Naive thymus-derived CD4-positive, alpha-beta T cell (primary cell): ENCODE measurements at places on chromosomes 3 and 15. TPM values are rescaled to one million over a fixed set of nuclear protein-coding genes. Genes with fewer than 3 reads are reported as not detected.
A peak's percentile ranks its signal among the peaks of the same experiment; 100 is the strongest.

Gene KCNMB3
- 0.23 TPM for polyA plus RNA-seq

Gene PLA2G4B
- 0.98 TPM for polyA plus RNA-seq

Gene ASB14
- 0.30 TPM for polyA plus RNA-seq

Gene PODXL2
- 6.5 TPM for polyA plus RNA-seq

Gene SEMA6D
- not detected for polyA plus RNA-seq

Gene CACNA2D2
- polyA plus RNA-seq = 0.38 TPM

Gene DAPK2
- not detected for polyA plus RNA-seq

Gene CYP1A2
- not detected for polyA plus RNA-seq

Gene CD96
- polyA plus RNA-seq = 183 TPM

Gene ERC2
- not detected for polyA plus RNA-seq

Gene LRRC49
- polyA plus RNA-seq = not detected

Gene MRPL46
- polyA plus RNA-seq = 54.4 TPM

Gene RARRES1
- not detected for polyA plus RNA-seq

Gene TMEM158
- not detected for polyA plus RNA-seq

Gene PCSK6
- polyA plus RNA-seq = 0.39 TPM

Gene GPR62
- polyA plus RNA-seq = not detected

Gene DOCK3
- polyA plus RNA-seq = 0.19 TPM

Gene PRSS50
- polyA plus RNA-seq = not detected

Gene GMNC
- not detected for polyA plus RNA-seq

Gene DNAH12
- polyA plus RNA-seq = not detected

Gene RBPMS2
- polyA plus RNA-seq = not detected

Gene TM4SF18
- polyA plus RNA-seq = not detected

DNA sequence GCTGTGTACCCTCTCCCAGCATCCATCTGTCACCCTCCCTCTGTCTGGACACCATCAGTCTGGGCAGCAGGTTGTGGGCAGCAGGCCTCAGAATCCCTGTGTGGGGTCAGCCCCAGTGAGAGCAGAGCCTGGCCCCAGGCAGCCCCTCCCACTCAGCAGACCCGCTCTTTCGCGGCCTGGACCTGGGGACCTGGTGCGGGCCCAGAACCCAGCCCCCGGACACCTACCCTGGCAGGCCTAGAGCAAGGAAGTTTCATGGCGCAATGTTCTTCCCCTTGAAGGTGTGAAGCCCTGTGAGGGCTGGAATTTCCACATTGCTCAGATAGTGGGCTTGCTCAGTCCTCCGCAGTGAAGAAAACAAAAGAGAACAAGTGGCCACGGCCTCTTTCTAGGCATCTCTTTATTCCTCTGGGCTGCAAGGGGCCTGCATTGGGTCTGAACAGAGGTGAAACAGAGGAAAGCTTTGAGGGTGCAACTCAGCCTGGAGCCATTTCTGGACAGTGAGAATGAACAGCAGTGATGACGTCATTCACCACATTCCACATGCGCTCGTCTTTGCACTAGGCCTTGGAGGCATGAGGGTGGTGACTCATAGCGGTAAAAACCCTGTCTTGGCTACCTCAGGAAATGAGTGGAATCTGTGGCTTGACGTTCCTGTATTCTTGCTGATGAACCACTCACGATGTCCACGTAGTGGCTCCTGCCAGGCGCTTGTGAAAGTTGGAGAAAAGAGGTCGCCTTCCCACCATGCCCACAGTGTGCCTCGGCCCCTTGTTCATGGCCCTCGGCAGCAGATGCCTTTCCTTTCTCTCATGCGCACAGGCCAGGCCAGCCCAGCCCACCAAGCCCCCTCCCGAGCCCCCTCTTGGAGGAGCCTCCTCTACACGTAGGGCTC is 66.1 kb downstream of the SLC30A4 start:
- peak; percentile 21 for DNase-seq

- DNase-seq = no peak
These were observed 51.0 kb upstream of the SSR3 start for GRCh38 chr3:156605686-156606605.

- DNase-seq = no peak
These were observed 11.8 kb upstream of the PIAS1 start for GRCh38 chr15:68042156-68042854.

GRCh38 chr3:40185029-40185695 is 124.3 kb upstream of the EIF1B start:
- no peak for DNase-seq

DNA sequence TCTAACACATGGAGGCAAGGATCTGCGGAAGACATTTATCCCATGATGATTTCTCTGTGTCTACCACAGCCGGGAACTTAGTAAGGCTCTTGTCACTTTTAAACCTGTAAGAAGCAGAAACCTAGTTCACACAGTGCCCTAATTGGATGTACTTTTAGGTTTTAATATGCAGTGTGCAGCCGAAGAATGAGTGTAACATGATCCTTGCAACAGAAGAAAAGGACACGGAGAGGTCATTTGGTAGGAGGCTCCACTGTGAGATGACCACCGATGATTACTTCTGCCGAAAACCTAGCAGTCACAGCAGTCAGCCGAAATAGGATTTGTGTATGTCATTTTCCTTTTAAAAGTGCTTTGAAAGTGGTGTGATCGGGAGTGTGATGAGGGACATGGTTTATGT is 6.8 kb downstream of the CACNA1D start:
- DNase-seq = no peak

- DNase-seq = no peak
These were observed 47.4 kb downstream of the ZNF717 start for GRCh38 chr3:75737831-75738493.

DNA sequence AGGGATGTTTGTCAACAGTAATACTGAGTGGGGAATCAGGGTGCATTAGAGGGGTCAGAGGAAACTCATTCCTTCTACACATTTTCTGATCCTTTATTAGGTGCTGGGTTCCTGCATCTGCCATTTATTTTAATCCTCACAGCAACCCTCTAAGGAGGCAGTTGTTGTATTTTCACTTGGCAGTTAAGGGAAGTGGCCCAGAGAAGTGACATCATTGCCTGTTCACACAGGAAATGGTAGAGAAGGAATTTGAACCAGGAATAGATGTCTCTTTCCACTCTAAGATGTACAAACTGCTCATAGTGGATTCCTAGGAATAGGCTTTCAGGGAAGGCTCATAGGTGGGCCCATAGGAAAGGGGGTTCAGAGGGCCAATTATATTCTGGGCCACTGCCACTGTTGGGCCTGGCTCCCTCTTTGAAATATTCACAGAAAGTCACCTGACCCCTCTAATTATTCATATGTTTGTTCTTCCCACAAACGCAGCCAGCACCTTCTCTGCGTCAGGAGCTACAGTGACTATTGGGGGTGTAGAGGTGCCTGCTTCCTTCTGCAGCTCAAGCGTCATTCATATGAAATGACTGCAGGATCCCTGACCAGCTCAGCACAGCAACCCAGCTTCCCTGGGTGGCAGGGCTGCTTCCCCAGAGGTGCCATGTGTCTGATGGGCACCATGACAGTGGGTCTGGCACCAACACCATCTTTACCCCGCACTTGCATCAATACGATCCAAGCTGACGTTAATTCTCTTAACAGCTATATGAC is 163.9 kb upstream of the SMAD3 start:
- DNase-seq = no peak

DNA sequence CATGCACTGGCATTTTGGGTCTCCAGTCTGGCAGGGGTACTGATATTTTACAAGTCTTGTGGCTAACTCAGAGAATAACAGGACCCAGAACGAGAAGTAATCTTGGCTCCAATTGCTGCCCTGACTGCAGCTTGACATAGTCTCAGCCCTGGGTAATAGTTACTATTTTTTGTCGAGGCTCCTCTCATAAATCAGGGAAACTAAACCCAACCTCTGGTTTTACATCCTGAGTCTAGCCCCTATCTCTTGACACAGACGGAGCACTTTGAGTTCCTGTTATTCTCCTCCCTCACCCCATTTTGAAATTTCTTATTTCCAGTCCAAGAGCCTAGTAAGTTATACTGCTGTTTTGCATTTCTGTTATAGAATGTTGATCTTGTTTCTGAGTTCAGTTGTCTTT is 276.1 kb upstream of the GOLIM4 start:
- no peak for DNase-seq

GRCh38 chr3:151299006-151299405 is 17.6 kb downstream of the GPR87 start:
- no peak for DNase-seq

DNA sequence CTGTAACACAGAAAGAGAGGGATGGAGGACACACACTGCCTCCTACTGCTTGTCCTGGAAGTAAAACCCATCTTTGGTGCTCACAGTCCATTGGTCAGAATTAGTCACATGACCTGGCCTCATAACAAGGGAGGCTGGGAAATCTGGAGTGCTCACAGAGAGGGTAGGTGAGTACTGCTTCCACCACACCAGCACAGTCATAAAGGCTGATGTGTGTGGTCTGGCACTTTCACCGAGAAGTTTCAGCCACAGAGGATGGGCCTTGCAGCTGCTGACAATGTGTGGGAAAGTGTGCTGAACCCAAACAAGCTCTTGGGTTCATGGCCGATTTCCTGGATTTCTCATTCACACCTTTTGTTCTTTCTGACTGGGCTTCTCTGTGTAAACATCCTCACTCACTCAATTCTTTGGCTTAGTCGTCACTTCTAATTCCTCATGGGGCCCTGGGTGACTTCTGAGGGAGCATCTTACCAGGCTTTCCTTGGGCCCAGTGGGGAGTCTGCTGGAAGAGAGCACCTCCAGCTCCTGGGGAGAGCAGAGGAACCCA is 100.7 kb downstream of the ASB7 start:
- no peak for DNase-seq

GRCh38 chr15:38882221-38882620 is 317.6 kb upstream of the RASGRP1 start:
- no peak for DNase-seq

DNA sequence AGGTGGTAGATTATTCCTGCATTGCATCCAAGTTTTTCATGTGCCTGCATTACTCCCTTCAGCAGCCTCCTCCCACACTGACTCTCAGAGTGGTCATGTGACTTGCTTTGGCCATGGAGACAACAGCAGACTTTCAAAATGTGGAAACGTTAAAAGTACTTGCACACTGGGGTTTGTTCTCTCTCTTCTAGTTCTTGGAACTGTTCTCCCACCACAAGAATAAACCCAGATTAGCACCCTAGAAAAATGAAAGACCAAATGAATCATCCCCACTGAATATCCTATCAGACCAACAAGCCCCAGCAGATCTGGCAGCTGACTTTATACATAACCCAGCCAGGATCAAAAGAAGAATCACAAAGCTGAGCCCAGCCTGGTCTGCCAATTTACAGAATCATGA is 398.5 kb downstream of the VPS13C start:
- no peak for DNase-seq

GRCh38 chr3:45362758-45363157 is 25.6 kb upstream of the LARS2 start:
- DNase-seq = no peak

DNA sequence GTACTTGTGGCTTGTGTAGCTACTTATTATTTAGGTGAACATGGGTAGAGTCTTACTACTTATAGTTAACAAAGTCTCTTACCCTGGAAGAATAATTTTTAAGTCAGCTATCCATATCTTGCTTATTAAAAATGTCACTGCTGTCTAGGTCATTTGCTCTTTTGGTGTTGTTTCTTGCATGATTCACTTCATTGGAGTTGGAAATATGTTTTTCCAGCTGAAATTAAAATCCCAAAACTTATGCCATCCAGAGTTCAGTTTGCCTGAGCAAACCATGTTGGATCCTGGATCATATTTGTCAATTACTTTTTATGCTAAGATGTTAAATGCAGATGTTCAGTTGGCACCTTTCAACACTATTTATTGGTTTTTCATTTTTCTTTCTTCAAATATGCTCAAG is 421.0 kb upstream of the RBMS3 start:
- DNase-seq = no peak

DNA sequence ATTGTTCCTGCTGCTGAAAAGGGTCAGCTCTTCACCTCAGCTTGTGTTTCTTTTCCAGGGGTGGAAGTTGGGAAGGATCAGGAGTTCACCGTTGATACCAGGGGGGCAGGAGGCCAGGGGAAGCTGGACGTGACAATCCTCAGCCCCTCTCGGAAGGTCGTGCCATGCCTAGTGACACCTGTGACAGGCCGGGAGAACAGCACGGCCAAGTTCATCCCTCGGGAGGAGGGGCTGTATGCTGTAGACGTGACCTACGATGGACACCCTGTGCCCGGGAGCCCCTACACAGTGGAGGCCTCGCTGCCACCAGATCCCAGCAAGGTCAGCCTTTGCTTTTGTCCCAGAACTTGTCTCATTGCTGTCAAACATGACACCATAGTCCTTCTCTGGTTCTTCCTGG is 89.6 kb downstream of the DNASE1L3 start:
- DNase-seq = no peak

- DNase-seq = no peak
These were observed 919.9 kb downstream of the NAALADL2 start for GRCh38 chr3:175778994-175779393.

DNA sequence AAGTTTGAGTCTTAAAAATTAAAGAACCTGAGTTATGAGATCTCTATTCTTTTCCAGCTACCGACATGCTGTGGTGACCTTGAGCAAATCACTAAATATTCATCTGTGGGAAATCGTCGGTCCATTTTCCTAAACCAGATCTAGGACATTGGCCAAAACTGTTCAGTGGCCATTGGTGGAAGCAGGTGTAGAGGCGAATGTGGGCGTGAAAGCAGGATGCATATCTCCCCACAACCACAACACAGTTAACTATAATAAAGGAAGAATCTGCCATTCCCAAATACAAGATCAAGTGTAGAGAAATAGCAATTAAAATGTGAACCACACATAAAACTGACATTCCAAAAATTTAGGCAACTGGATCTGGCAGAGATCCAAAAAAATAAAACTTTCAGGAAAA is 129.9 kb downstream of the P3H2 start:
- no peak for DNase-seq

DNA sequence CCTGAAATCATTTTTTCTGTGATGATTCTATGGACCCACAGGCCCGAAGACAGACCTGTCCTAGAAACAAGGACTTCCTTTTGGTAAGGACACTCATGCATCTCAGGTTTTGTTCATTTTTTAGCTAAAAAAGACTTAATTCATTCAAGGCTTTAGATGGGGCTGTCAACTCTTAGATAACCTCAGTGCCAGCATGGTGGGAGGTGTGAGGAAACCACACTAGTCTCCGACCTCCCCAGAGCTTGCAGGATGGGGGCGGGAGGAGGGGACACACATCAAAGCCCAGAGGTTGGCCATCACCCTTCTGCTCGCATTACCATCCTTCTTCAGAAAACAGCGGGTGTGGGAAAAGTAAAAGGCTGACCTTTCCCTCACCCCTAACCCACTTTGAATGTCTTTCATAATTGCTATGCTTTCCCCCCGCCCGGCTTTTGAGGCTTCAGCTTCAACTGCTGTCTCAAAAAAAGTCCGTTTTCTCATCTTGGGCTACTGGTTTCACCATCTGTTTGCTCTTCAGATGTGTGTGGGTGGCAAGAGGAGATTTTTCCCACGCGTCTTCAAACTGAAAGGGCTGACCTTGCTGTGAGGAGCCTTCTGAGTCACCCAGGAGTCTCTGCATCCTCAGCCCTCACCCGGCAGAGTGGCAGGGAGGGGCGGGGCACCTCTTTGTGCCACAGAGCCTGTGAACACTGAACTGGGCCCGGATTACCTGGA is 27.6 kb upstream of the CXCR6 start:
- peak; percentile 43 for DNase-seq
